ENCODE measurements at places on chromosomes 6 and 20. TPM values are rescaled to one million over a fixed set of nuclear protein-coding genes. Genes with fewer than 3 reads are reported as not detected.

ADGRB3 gene
- 0.22 TPM for total RNA-seq

PACSIN1 gene
- total RNA-seq: 7.0 TPM

RFX6 gene
- not detected for total RNA-seq

NRSN1 gene
- total RNA-seq: not detected

EYA4 gene
- not detected for total RNA-seq

VSX1 gene
- total RNA-seq: not detected

IDH3B gene
- total RNA-seq: 114 TPM

ZBTB12 gene
- total RNA-seq: 31.0 TPM

TAAR2 gene
- not detected for total RNA-seq

IL17F gene
- not detected for total RNA-seq

SLC17A4 gene
- not detected for total RNA-seq

PRRT1 gene
- total RNA-seq: 1.8 TPM

CLIC5 gene
- 0.20 TPM for total RNA-seq

SLC22A3 gene
- 2.8 TPM for total RNA-seq

CST4 gene
- not detected for total RNA-seq

TINAG gene
- not detected for total RNA-seq

SRMS gene
- total RNA-seq: 0.70 TPM

CD24 gene
- total RNA-seq: 1,551 TPM

FAM209B gene
- 0.92 TPM for total RNA-seq

C20orf141 gene
- total RNA-seq: not detected

GABRR1 gene
- 0.26 TPM for total RNA-seq

PTCRA gene
- total RNA-seq: not detected

SMOC2 gene
- 1.8 TPM for total RNA-seq

DZANK1 gene
- 9.6 TPM for total RNA-seq

PNLDC1 gene
- total RNA-seq: not detected

CCR6 gene
- total RNA-seq: not detected

NMBR gene
- total RNA-seq: not detected

VNN1 gene
- not detected for total RNA-seq

CGA gene
- total RNA-seq: not detected

RTN4IP1 gene
- total RNA-seq: 11.6 TPM

ECT2L gene
- not detected for total RNA-seq

ULBP3 gene
- total RNA-seq: 5.8 TPM

SMLR1 gene
- not detected for total RNA-seq

RIN2 gene
- total RNA-seq: 1.0 TPM

UNC5CL gene
- 0.79 TPM for total RNA-seq

CFAP61 gene
- 0.44 TPM for total RNA-seq

CSE1L gene
- total RNA-seq: 246 TPM

EPHA7 gene
- total RNA-seq: 9.4 TPM

ADGRF1 gene
- total RNA-seq: not detected

RANBP9 gene
- total RNA-seq: 37.2 TPM

C20orf202 gene
- 0.13 TPM for total RNA-seq

CDSN gene
- total RNA-seq: not detected

EMILIN3 gene
- 6.7 TPM for total RNA-seq

CDH4 gene
- 3.2 TPM for total RNA-seq

SOX18 gene
- 1.6 TPM for total RNA-seq

RBPJL gene
- not detected for total RNA-seq

LAMA4 gene
- total RNA-seq: 1.0 TPM

TAGAP gene
- not detected for total RNA-seq

CFAP206 gene
- not detected for total RNA-seq

POM121L2 gene
- not detected for total RNA-seq

OR2H1 gene
- not detected for total RNA-seq

LPIN3 gene
- 3.8 TPM for total RNA-seq

OPRL1 gene
- 0.90 TPM for total RNA-seq

MRAP2 gene
- total RNA-seq: 8.3 TPM

TUBB1 gene
- total RNA-seq: not detected

FAM162B gene
- 2.3 TPM for total RNA-seq

KIF25 gene
- total RNA-seq: 0.59 TPM

MLIP gene
- total RNA-seq: not detected

TENT5A gene
- 1.6 TPM for total RNA-seq

RSPO4 gene
- total RNA-seq: 6.7 TPM

Data from H9 (cell line).